CD4-positive, alpha-beta T cell treated with Interleukin-21 for 1 hour (primary cell): ENCODE measurements at places on chromosomes 1 and 21.

GRCh38 chr1:110542725-110543124 is 23.8 kb upstream of the KCNA10 start:
- DNase-seq = no peak

GRCh38 chr1:25917996-25918395 is 11.8 kb upstream of the STMN1 start:
- peak; percentile 30 for DNase-seq

- DNase-seq = no peak
Measured at GRCh38 chr1:2606881-2607621, 20.5 kb downstream of the PRXL2B start.

GRCh38 chr1:155196103-155196892 is 11.4 kb downstream of the THBS3 start:
- DNase-seq = no peak

DNA sequence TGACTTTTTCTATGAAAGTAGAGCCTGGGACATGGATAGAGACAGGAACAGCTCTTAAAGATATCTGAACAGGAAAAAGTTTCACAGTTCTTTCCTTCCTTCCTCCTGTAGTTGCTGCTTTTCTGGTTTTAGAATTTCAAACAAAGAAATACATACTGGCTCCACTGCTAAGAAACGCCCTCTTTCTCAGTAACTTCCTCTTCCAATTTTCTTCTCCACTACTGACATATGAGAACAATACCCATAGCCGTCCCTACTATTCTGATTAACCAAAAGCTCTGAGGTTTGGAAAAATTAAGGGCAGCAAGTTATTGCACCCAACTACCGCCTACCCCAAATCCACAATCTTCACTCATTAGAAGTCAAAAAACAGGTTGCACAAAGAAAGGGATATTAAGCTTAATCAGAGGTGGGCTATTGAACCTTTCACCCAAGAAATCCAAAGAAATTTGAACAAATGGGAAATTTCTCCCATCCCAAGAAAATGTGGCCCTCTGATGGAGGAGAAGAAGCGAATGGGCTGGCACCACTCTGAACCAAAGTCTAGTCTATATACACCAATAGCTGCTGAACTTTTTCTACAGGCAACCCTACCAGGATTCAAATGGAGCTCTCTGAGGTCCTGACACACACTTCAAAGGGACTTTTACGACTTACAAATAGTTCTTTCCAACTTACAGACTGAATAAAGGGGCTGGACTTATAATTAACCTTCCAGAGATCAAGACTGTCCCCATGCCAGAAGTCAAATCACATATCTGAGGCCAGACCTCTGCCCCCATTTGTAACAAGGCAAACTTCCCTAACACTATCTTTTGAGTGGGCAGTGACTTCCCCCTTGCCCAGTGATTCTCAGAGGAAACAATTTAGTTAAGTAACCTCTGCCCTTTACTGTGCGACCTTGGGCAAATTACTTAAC is 1.7 kb downstream of the WASF2 start:
- peak; percentile 24 for DNase-seq

- DNase-seq = no peak
Measured at GRCh38 chr1:42177541-42177981, 13.0 kb upstream of the GUCA2A start.

DNA sequence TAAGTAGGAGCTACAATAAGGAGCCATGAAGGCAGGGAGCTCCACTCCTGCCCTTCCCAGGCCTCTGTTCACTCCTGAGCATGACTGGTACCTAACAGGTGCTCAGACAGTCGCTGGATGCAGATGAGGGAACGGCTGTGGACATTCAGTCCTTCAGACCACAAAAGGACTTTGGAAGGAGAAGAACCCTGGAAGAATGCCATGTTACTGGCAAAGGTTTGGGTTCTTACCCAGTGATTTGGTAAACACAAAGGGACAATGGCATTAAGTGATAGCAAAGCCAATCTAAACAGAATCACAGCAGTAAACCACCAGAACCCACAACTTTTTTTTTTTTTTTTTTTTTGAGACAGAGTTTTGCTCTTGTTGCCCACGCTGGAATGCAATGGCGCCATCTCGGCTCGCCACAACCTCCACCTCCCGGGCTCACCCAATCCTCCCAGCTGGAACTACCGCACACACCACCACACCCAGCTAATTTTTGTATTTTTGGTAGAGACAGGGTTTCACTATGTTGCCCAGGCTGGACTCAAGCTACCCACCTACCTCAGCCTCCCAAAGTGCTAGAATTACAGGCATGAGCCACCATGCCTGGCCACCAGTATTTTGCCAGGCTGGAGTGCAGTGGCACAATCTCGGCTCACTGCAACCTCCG is 7.5 kb upstream of the CBR3 start:
- no peak for DNase-seq

DNA sequence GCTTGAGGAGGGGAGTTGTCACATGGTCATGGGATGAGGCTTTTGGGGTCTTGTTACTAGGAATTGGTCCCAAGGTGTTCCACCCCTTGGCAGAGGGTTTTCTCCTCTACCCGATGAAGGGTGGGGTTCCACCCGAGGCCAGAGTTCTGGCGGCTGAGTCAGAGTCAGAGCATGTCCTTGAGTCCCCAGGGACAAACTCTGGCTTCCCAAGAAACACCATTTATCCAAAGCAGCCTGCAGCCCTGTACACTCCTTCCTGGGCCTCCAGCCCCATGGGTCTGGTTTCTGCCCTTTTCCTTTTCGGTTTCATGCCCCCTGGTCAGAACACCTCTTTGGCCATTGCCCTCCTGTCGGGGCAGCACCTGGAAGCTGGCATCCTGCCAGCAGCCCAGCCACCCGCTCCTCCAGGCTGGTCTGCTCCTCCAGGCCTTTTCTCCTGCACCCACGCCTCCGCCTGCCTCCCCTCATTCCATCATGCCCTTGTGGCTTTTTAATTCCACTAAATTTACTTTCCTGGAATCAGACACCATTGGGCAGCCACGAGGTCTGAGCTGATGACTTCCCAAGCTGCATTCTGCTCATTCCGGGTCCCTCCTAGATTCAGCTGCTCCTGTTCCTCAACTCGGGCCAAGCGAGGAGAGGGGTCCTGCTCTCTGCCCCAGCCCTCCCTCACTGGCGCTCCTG is 301.7 kb upstream of the VAMP3 start:
- no peak for DNase-seq

GRCh38 chr1:48069662-48070395 is 72.6 kb upstream of the TRABD2B start:
- DNase-seq = no peak

- no peak for DNase-seq
Measured at GRCh38 chr1:100875228-100875627, 19.4 kb downstream of the EXTL2 start.

DNA sequence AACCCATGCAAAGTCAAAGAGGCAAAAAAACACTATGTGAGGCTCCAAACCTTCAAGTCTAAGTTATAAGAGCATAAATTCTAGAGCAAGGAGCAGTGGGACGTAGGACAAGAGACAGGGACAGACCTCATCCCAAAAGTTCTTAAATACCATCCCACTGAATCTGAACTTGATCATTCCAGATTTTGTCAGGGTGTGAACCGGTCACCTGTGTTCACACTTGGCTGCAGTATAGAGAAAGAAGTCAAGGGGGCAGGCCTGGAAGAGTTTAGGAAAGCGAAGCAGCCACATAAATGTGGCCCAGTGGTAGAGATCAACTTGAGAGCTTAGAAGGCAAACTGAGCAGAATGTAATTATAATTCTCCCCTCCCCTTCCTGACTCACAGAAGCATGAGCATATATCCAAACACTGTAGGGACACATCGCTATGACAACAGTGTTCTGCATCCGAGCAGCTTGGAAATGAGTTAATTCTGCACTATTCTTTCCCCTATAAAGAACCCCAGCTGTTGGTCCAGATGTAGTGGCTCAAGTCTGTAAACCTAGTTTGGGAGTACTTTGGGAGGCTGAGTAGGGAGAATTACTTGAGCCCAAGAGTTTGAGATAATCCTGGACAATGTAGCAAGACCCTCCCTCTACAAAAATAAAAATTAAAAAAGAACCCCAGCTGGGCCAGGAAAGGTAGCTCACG is 2.7 kb downstream of the AKR7A2 start:
- no peak for DNase-seq
